ENCODE measurements at places on chromosomes 5 and 9.

DNA sequence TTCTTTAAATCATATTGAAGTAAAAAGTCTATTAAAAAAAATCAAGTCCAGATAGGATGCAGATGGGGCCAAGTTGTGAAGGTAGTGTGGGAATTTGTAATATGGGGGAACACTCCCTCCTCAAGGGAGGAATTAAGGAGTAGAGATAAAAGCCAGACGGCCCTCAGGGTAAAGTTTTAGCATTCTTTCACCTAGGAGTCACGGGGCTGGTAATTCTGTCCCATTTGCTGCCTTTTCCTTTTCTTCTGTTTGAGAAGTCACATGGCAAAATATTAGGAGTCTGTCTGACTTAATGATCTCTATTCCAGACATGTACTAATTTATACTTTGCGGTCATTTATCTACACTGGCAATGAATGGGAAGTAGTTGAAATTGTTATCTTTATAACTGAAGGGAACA is 61.9 kb downstream of the SNX24 start:
- DNase-seq, result no peak

GRCh38 chr5:142618130-142618523 is 67.8 kb downstream of the FGF1 start:
- DNase-seq, result no peak

GRCh38 chr9:133527444-133527920 is 2.7 kb upstream of the MYMK start:
- no peak for DNase-seq

DNA sequence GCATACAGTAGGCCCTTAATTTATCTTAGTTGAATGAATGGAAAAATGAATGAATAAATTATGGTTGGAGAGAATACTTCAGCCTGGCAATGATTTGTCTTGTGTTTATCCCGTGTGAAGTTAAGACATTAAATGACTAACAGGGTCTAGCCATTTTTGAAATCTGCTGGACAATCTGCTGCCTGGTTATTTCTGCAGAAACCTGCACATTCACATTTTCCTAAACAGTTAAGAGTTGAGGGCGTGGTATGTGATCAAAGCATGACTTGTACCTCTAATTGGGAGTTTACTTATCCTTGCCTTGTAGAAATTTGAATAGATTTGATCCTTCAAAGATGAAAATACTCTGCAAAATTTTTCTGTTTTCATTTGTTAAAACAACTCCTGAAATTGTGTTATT is 34.6 kb upstream of the NDFIP1 start:
- no peak for DNase-seq

- no peak for DNase-seq
Observed at GRCh38 chr5:135885031-135885430, 10.6 kb downstream of the IL9 start.

GRCh38 chr9:125617087-125617486 is 89.9 kb downstream of the MAPKAP1 start:
- no peak for DNase-seq

GRCh38 chr9:120985819-120986222 is 59.2 kb upstream of the TRAF1 start:
- DNase-seq, result no peak

- DNase-seq, result no peak
Observed at GRCh38 chr5:163165277-163165676, 272.1 kb upstream of the CCNG1 start.

DNA sequence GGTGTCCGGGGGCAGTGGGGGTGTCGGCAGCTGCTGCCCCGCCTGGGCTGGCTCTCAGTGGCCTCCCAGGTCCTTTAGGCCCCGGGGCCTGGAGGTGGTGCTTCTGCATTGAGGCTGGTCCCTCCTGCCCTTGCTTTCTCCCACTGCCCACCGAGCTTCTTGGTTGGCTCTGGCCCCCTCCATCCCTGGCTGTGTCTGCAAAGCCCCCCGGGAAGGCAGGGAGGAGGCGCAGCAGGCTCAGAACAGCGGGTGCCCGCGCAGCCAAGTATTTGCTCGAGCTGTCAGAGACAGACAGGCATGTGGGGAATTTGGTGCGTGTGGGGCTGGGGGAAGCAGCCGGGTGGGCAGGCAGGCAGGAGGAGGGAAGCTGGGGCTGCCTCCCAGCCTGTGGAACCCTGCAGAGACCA is 11.5 kb downstream of the CXXC5 start:
- DNase-seq, result no peak

GRCh38 chr5:568061-568781 is 43.9 kb upstream of the CEP72 start:
- no peak for DNase-seq

DNA sequence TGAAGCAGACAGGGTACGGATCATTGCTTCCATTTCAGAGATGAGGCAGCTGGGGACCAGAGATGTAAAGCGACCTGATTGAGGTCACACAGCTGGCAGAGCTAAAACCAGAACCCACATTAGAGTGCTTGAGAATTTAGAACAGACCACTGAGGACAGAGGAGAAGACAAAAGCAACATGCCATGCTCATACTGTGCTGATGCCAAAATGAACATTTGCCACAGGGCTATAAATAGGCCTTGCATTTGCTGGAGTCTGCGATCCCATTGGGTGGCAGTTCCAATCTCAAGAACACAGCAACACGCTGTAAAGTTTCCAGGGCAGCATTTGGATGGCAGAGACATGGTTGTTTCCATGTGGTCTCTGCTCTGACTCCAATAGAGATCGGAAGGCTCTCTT is 222.4 kb upstream of the TBC1D2 start:
- DNase-seq, result no peak

- no peak for DNase-seq
Observed at GRCh38 chr9:130668659-130669058, 4.3 kb downstream of the PRDM12 start.

DNA sequence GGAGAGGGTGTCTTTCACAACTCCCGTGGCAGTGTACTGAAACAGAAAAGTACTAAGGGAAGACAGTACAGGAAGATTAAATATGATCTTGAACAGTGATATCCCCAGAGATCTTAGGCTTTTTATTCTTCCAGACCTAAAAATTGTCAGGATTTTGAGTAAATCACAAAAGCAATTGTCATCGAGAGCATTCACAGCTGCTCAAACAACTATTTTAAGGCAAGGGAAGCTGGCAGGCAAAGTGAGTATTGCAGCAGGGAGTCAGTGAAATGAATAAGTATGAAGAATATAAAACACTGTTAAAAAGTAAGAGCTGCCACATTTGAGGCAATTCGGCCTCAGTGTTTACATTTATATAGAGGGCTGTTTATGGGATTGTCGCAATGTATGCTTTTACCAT is 479.0 kb downstream of the CAAP1 start:
- no peak for DNase-seq

DNA sequence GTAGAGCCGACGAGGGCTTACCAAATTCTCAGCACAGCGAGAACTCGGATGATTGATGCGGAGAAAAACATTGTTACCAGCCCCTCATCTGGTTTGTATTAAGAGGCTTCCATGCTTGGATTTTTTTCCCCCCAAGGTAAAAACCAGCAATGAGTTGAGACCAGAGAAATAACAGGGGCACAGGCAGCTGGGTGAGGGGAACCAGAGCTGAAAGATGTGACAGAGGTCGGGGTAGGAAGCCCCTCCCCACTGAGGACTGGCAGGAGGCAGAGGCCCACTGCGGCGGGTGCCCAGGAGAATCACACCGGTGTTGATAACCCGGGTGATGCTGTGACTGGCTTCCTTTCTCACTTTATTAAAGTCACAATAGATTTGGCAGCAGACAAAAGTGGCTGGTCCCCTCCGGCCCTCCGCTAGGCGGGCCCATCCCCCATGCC is 116.5 kb upstream of the PHYKPL start:
- DNase-seq, result no peak

DNA sequence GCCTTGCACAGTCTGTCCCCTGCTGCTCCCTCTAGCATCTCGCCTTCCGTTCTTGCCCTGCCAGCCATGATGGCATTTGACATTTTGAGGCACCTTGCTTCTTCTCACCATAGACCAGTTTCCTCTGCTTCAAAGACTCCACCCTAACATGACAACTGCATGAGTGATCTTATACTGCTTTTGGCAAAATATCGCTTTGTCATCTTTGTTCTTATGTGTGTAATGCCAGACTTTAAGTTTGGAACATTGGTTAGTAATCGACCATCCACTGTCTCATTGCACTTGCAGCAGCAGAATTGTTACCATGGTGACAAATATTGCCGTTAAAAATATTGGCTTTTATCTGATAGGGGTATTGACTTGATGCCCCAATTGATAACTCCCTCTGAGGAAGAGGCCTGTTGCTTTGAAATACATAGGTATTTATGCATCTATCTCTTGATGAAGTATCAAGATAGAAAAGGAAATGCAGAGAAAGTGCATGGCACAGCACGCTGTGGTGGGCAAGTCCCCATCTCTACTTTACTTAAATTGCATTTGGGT is 6.8 kb downstream of the GARIN3 start:
- peak; percentile 86 for DNase-seq

GRCh38 chr9:106531491-106531890 is 331.5 kb upstream of the ZNF462 start:
- no peak for DNase-seq

GRCh38 chr5:151098768-151099121 is 17.9 kb upstream of the TNIP1 start:
- no peak for DNase-seq

- no peak for DNase-seq
Observed at GRCh38 chr5:31359839-31360238, 166.4 kb downstream of the CDH6 start.

- no peak for DNase-seq
Observed at GRCh38 chr5:18805376-18805775, 1171.1 kb downstream of the TAF11L14 start.

DNA sequence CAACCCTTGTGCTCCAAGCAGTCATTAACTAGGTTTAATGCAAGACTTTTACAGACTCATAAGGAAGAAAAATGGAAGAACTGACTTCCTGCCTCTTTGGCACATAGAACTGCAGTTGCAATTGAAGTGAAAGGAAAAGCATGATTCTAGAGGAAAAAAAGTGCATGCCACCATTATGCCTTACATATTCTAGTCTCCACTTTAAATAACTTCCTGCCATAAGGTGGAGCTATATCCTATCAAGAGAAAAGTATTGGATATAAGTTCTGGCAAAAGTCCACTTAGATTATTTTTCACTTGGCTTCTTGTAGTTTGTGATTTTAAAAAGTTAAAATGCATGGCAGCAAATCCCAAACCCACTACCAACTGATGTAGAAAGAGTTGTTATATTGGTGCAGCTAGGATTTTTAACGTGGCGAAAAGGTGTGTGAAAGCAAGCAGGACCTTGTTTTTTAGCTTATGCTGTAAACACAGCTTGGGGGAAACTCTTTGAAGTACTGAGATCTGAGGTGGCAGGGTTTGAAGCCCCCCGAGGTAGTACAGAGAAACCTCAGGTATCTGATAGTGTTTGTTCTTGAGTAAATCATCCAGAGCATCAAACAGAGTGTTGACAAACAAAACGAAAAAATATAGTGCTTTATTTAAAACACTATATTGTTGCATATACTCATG is 117.9 kb downstream of the ANXA1 start:
- DNase-seq, result no peak

- DNase-seq, result no peak
Observed at GRCh38 chr5:13350767-13351166, 593.7 kb downstream of the DNAH5 start.

GRCh38 chr9:89799221-89799620 is 194.4 kb downstream of the GADD45G start:
- DNase-seq, result no peak

DNA sequence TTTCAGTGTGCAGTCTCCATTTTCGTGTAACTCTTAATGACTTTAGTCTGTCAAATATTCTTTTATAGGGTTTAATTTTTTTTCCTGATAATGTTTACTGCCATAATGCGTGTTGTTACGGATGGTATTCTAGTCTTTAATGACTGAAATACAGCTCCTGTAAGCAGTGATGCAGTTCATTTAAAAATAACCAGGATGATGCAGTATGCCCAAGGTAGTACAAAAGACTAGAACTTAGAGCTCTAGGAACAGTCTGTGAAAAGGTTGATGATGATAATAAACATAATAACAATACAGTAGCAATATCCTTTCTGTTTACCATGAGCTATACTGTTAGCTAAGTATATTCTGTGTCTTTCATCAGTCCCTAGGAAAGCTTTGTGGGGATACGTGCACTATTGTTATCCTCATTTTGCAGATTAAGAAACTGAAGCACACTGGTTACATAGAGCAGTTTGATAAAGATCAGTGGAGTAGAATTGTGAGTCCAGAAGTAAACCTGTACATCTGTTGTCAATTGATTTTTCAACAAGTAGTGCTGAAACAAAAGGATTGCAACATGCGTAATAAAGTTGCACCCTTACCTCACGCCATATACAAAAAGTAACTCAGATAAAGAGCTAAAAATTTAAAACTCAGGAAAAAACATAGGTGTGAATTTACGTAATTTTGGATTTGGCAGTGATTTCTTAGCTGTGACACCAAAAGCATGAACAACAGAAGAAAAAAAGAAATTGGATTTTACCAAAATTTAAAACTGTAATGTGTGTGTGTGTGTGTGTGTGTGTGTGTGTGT is 64.5 kb downstream of the MTREX start:
- DNase-seq, result no peak

DNA sequence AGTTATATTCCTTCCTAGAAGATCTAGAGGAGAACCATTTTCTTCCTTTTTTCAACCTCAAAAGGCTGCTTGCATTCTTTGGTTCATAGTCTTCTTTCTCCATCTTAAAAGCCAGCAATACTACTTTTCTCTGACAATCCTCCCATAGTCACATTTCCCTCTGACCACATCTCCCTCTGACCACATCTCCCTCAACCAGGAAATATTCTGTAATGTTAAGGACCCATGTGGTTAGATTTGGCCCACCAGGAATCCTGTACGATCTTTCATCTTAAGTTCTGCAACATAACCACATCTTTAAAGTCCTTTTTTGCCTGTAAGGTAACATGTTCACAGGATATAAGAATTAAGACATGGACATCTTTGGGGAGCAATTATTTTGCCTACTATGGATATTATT is 179.4 kb upstream of the SPEF2 start:
- DNase-seq, result no peak

DNA sequence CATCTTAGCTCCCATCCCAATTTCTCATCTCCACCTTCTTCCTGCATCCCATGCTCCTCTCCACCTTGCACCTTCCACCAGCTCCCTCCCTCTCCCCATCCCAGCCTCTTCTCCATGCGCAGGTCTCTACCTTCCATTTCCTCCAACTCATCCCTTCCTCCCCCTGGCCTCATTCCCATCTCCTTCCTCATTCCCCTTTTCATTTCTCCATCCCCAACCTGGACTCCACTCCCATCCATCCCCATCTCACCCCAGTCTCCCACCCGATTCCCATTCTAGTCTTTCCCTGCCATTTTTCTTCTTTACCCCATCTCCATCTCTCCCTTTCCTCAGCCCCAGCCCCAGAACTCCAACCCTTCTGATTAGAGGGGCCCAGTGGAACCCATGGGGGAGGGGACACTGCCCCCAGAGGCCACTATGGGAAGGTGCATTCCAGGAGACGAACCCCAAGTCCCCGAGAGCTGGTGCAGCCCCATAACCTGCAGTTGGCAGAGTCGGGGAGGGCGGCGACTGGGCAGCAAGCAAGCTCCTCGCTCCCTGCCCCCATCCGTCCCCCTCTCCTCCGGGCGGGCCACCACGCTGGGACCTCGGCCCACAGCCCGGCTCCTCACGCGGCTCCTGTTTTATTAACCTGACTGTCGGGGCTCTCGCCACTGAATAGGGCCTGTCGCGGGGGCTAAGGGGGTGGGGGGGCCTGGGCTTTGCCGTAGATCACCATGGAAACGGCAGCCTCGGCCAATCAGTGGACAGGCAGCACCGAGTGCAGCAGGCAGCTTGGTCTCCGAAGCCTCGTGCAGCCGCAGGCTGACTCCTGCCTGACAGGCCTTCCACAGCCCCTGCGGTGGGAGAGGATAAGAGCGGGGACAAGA is 66.7 kb downstream of the PCDH1 start:
- peak; percentile 33 for DNase-seq

All from CD4-positive, alpha-beta T cell treated with Interleukin-10 for 1 hour (primary cell).